HepG2 (cell line): ENCODE measurements at places on chromosomes 7 and 10. TPM values are rescaled to one million over a fixed set of nuclear protein-coding genes. Genes with fewer than 3 reads are reported as not detected.

TUBB8 gene
- 0.24 and 0.31 TPM in 2 replicates for total RNA-seq

DNA sequence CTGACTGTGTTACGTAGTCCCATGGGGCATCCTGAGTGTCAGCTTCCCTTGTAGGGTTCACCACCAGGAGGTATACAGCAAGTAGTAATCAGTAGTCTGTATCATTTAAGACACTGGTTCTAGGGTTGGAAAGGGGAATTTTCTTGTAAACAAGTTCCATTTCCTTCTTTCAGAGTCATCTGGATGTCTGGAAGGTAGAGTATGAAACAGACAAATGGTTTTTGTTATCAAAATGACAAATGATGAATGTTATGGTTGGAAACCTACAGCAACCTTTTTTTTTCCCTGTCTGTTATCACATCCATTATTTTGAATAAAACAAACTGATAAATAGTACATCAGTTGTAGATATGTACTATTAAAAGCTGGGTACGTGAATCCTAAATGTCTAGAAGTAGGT lies 19.1 kb downstream of the SEMA3A start:
- H3K4me3 ChIP-seq, result no peak overlapping the region
- H3K36me3 ChIP-seq, result no peaks in the 10 kb centered on the region
- no peaks in the 10 kb centered on the region for H3K27me3 ChIP-seq
- H3K4me1 ChIP-seq, result no peaks in the 10 kb centered on the region
- no peak for DNase-seq

GRCh38 chr10:52871191-52871843 lies 98.7 kb upstream of the MBL2 start:
- no peaks in the 10 kb centered on the region for H3K27me3 ChIP-seq
- H3K4me1 ChIP-seq, result no peaks in the 10 kb centered on the region
- no peak overlapping the region for H3K27ac ChIP-seq
- no peak for DNase-seq
- no peaks in the 10 kb centered on the region for H3K36me3 ChIP-seq

DNA sequence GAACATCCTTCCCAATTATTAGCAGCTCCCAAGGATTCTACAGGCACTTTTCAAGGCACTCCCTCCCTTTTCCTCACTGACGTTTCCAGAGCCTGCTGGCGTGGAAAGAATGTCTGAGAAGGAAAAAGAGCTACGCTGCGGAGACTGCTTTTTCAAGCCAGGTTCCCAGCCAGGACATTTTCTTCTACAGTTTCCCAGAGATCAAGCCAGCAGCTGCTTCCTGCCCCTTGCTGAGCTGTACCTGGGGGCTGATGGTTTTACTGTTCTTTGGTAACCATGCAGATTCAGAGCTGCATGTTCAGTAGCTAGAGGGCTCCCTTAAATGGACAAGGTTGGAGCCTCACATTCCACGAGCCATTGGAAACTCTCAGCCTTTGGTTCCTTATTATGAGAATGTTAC lies 133.4 kb downstream of the EVX1 start:
- H3K36me3 ChIP-seq, result no peaks in the 10 kb centered on the region
- H3K27ac ChIP-seq, result no peak overlapping the region
- no peak overlapping the region for H3K4me3 ChIP-seq
- H3K27me3 ChIP-seq, result no peaks in the 10 kb centered on the region
- DNase-seq, result no peak
- H3K4me1 ChIP-seq, result no peaks in the 10 kb centered on the region

DNA sequence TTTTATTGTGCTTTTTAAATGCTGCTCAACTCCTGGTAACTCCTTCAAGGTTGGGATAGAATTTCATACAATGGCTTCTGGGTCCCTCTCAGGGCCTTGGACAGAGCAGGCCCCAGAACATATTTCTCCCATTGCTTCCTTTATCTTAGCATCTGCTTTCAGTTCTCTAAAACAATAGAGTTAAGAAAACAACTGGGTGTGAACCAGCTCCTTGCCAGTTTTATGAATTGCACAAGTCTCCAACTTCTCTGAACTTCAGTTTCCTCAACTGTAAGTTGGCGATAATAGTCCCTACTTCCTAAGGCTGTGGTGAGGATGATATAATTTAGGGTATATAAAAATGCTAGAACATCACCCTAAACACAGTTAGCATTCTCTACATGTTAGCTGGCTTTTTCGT lies 77.0 kb upstream of the INHBA start:
- no peaks in the 10 kb centered on the region for H3K27me3 ChIP-seq
- no peaks in the 10 kb centered on the region for H3K4me1 ChIP-seq
- no peaks in the 10 kb centered on the region for H3K36me3 ChIP-seq
- no peak overlapping the region for H3K27ac ChIP-seq
- no peak for DNase-seq
- no peak overlapping the region for H3K4me3 ChIP-seq

GRCh38 chr10:66234872-66235271 lies 691.0 kb upstream of the LRRTM3 start:
- no peak overlapping the region for H3K27ac ChIP-seq
- DNase-seq, result no peak
- H3K36me3 ChIP-seq, result no peaks in the 10 kb centered on the region
- no peaks in the 10 kb centered on the region for H3K4me1 ChIP-seq

- peaks cover 15% of the 10 kb centered on the region for H3K4me1 ChIP-seq
- no peak overlapping the region for H3K4me3 ChIP-seq
- no peak overlapping the region for H3K27ac ChIP-seq
- H3K36me3 ChIP-seq, result no peaks in the 10 kb centered on the region
- no peak for DNase-seq
Observed at GRCh38 chr10:13376746-13377145, 28.7 kb upstream of the SEPHS1 start.
